SK-N-DZ (cell line): ENCODE measurements at places on chromosomes 1 and 21.

GRCh38 chr1:202189001-202189790 lies 4.4 kb upstream of the LGR6 start:
- DNase-seq, result peak; percentile 66

DNA sequence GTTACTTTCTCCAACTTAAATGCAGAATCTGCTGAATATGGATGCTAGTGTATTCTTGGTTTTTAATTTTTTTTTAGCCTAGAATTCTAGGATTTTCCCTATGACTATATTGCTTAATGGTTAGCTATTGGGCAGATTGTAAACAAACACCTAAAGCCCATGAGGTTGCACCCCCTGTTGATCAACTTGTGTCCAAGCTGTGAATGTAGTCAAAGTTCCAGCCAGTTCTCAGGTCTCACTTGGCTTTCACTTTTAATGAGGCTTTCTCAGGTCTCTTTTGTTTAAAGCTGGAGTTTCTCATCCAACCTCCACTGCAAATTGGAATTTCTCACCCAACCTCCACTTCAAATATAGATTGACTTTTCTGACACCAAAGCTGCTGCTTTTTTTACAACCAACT lies 35.9 kb downstream of the FCER1A start:
- DNase-seq, result no peak

GRCh38 chr1:15621975-15622374 lies 4.7 kb downstream of the DDI2 start:
- DNase-seq, result no peak

GRCh38 chr1:160009081-160009480 lies 22.7 kb downstream of the PIGM start:
- no peak for DNase-seq

DNA sequence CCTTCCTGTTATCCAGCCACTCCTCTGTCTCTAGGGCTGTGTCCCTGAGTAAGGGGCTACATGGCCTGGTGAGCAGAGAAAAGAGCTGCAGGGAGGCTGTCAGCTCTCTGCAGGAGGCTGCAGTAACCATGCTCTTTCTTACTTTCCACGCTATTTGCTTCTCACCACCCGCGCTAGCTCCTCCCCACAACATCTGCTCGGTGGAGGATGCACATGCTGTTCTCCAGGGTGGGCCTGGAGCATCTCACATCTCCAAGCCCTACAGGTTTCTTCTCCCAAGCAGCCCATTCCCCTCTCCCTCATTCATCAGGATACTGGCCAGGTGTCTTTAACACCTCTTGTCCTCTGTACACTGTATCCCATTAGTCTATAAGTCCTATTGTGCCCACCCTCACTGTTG lies 103.8 kb downstream of the IER5 start:
- no peak for DNase-seq

DNA sequence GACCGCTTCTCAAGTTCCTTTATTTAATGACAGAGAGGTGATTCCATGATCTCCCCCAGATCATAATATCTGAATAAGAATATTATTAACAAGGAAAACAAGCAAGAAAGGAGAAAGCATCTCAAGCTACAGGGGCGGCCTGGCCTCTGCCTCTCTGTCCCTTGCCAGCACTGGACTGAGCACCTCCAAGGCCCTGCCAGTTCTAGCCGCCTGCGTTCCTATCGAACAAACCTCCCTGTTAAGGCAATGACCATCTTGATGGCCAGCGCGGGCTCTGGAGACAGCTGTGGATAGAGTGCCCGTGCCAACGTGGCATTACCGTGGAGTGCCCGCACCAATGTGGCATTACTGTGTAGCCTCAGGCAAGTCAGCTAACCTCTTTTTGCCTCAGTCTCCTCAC lies 84.8 kb downstream of the NPHP4 start:
- no peak for DNase-seq

GRCh38 chr1:10900691-10901090 lies 104.2 kb upstream of the CASZ1 start:
- DNase-seq, result no peak

DNA sequence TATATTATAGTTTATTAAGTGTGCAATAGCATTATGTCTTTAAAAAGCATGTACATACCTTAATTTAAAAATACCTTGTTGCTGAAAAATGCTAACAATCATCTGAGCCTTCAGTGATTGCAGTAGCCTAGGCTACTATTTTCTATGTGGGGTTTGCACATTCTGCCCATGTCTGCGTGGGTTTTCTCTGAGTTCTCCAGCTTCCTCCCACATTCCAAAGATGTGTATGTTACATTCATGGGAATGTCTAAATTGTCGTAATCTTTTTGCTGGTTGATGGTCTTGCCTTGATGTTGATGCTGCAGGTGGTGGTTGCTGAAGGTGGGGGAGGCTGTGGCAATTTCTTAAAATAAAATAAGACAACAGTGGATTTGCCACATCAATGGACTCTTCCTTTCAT lies 12.5 kb downstream of the AADACL3 start:
- DNase-seq, result no peak

DNA sequence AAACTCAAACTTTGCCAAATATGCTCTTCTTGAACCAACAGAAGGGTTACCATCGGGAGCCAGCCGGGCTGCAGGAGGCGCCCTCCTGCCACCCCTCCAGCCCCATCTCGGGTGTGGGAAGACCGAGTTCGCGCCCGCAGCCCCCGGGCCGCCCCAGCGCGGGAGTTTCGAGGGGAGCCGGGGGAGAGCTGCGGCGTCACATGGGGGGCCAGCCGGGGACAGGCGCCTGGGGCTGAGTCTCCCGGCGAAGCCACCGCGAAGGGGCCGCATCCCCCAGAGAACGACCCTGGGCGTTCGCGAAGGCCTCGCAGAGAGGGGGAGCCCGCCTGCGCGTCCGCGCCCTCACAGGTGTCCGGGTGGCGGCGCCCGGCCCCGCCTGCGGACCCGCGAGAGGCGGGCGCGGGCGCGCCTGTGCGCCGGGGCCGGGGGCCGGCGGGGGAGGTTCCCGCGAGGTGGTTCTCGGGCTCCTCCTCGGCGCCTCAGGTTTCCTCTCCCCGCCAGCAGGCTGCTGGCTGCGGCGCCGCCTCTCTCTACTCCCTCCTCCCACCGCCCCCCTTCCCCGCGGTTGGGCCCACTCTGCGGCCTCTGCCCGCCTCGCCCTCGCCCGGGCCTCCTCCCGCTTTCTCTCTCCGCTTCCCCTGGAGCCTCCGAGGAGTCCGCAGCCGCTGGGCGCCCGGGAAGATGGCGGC lies at the start of gene RAVER2:
Gene RAVER2, plus strand, starts transcription at position 584 of the 689 bp plus-strand sequence. Its CDS starts 98 bp downstream, at position 682.
- peak; percentile 67 for DNase-seq

DNA sequence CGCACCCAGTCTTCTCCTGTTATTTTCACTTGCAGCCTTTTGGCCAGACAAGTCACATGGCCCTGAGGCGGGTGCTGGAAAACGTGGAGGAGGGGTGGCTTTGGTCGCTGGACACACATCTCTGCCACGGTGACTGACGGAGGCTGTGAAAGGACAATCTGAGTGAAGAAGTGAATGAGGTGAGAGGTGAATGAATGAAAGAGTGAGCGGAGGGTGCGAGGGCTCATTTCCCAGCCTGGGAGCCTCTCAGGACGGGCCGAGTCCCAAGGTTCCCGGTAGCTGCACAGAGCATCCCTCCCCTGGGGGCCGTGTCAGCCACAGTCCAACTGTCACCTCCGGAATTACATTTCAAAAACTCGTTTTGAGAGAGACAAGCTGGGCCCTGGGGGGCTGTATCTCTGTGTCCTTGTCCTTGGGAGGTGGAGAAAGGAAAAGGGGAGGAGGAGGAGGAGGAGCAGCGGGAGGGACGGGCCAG lies 89.6 kb downstream of the UBIAD1 start:
- peak; percentile 62 for DNase-seq

DNA sequence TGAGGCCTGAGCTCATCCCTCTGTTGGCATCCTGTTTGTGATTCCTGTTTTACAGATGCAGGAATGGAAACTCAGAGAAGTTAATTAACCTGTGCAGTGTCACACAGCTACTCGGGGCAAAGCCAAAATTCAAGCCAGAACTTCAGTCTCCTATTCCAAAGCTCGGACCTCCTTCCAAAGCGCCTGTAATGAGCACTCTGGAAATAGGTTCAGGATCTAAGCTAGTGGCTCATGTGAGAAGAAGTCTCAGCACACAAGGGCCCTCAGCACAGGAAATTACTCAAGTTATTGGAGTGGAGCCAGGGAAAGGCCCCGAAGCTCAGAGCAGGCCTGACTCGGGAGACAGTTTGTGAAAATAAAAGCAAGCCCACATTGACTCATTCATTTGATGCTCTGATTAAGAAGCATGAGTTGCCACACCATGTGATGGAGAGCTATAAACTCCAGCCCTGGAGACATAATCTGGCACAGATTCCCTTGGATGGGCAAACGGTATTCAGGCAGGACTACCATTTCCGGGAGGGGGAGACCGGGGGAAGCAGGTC lies 50.6 kb upstream of the LYST start:
- no peak for DNase-seq

GRCh38 chr1:225710804-225711203 lies 57.9 kb upstream of the ENAH start:
- DNase-seq, result no peak

DNA sequence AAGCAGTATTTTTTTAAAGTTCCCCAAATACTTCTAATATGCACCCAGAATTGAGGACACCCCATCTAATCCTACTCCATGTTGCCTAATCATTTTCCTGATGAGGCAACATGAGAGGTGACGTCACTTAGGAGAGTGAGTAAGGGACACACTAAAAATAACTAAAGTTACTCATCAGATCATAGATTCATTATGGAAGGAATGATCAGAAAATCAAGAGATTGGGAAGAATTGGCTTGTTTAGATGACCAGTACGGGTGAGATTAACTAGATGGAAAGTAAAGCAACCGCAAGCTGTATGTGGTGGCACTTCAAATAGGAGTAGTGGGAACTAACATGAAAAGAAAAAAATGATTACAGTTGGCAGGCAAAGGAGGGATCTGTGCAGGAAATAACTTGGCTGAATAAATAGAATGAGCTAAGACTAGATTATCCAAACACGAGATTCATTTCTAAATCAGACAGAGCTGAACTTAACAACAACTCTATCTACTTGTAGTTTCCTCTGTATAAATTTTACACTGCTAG lies 61.4 kb upstream of the CXADR start:
- DNase-seq, result no peak

DNA sequence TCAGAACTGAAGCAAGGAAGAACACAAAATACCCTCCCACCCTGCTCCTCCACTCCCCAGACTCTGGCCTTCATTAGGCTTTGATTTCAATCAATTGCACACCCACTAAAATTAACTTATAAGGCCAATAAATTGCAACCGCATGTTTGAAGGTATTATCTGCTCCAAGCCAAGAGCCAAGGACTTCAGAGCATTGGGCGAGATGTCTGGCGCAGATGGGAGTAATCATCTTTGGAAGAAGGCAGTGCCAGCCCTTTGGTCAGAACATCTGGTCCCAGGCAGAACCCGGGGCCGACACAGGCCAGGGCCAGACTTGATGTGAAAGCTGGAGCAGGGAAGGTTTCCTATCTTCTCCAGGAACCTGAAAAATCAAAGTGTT lies 60.0 kb downstream of the SLC66A1 start:
- no peak for DNase-seq

DNA sequence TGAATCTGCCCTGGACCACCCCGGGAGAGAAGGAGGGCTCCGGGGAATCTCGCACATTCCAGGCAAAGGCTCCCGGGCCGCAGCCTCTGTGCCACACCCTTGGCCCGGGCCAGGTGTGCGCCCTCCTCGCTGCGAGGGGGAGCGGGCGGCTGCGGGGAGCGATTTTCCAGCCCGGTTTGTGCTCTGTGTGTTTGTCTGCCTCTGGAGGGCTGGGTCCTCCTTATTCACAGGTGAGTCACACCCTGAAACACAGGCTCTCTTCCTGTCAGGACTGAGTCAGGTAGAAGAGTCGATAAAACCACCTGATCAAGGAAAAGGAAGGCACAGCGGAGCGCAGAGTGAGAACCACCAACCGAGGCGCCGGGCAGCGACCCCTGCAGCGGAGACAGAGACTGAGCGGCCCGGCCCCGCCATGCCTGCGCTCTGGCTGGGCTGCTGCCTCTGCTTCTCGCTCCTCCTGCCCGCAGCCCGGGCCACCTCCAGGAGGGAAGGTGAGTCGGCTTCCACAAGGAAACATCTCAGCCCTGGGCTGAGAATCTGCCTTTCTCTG lies at the start of gene LAMC2:
Gene LAMC2, plus strand, starts transcription at position 324 of the 550 bp plus-strand sequence. Its CDS starts 89 bp downstream, at position 413.
- no peak for DNase-seq

GRCh38 chr1:212295579-212295978 lies 10.4 kb downstream of the PPP2R5A start:
- no peak for DNase-seq

GRCh38 chr1:226351709-226352108 lies 42.7 kb upstream of the LIN9 start:
- no peak for DNase-seq

GRCh38 chr1:228064296-228064695 lies 18.2 kb upstream of the ARF1 start:
- DNase-seq, result no peak

- DNase-seq, result no peak
These were observed 186.6 kb downstream of the AK5 start for GRCh38 chr1:77468257-77468948.

- DNase-seq, result no peak
These were observed 48.6 kb downstream of the INTS7 start for GRCh38 chr1:211986628-211987254.

DNA sequence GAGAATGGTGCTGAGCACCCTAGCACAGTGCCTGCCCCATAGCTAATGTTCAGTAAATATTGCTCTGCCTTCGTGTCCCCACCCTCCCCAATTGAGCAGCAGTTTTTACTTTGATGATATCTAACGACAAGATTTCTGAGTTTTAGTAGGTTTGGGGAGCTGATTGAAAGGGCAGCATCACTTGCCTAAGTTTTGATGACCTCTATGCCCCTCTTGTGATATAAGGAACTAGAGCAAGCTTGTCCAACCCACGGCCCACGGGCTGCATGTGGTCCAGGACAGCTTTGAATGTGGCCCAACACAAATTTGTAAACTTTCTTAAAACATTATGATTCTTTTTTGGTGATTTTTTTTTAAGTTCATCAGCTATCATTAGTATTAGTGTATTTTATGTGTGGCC lies 1.6 kb downstream of the CNIH4 start:
- DNase-seq, result no peak

GRCh38 chr21:35190201-35190701 lies 141.1 kb upstream of the RUNX1 start:
- no peak for DNase-seq

GRCh38 chr1:157073944-157074685 lies 25.5 kb downstream of the ETV3L start:
- DNase-seq, result peak; percentile 92

- DNase-seq, result peak; percentile 23
These were observed 40.7 kb upstream of the SCMH1 start for GRCh38 chr1:41282679-41283317.

DNA sequence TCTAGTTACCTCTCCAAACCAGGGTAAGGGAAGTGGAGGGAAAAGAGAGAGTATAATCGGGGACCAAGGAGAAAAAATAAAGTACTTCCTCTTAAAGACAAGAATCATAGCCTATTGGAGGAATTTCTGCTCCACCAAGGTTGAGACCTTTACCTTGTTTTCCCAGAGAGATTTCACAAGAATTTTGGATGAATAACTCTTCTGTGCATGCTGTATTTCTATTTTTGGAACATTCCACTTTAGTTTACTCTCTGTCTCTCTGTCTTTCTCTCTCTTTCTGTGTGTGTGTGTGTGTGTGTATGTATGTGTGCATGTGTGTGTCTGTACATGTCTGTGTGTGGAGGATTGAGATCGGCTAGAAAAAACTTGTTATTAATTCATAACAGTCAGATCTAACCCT lies 318.4 kb upstream of the RGS18 start:
- DNase-seq, result no peak
